ENCODE measurements at places on chromosomes 12 and 14.

DNA sequence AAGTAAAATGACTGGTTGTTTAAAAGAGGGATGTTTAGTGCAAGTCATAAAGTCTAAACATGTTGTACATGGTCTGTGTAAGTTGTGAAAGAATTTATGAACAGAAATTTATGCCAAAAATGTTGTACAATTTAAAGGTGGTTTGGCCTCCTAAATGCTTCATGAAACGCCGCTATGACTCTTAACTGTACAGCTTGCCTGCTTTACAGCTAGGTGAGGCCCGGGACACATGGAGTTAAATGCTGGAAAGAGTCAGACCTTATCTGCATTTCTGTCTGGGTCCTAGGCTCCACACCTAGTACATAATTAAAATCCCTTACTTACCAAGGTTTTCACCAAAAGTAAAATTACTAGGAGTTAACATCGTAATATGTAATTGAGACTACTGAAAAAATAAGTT is 28.4 kb upstream of the B4GALNT1 start:
- no peak for DNase-seq

GRCh38 chr14:76647697-76648298 is 113.5 kb upstream of the VASH1 start:
- no peak for DNase-seq

- DNase-seq: no peak
Measured at GRCh38 chr12:70096759-70097410, 146.3 kb upstream of the CNOT2 start.

DNA sequence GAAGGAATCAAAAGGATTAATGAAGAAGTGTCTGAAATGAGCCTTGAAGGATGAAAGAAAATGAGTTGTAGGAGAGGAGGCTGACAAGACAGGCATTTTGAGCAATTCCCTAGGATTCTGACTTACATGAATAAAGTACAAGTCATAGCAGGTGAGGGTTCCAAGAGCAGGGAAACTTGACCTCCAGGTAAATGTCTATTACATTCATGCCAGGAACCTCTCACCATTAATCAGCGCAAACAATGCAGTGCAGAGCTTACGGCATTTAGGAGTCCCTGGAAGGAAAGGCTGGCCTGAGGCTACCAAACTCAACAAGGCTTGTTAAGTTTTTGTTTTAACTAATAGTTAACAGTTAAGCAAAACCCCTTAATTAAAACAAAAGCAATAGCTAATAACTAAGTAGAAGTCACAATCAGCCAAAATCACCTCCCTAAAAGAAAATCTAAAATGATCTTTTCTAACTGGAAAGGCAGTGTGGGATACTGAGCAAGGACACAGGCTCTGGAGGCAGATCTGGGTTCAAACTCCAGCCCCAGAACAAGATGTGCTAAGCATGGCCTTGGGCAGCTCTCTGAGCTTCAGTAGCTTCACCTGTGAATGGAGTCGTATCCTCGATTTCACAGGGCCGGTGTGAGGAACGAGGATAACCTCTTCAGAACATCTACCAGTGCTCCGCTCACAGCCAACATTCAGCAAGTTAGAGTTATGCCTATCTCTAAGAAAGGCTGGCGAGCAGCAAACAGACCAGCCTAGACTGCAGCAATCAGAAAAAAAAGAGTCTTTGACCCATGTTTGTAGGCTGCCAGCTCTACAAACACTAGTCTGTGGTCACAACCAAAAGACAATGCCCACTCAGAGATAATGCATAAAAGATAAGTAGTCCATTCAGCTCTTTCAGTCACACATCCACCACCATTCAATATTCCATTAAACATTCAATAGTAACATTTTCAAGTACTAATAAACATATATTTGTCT is 16.9 kb downstream of the PPTC7 start:
- no peak for DNase-seq

DNA sequence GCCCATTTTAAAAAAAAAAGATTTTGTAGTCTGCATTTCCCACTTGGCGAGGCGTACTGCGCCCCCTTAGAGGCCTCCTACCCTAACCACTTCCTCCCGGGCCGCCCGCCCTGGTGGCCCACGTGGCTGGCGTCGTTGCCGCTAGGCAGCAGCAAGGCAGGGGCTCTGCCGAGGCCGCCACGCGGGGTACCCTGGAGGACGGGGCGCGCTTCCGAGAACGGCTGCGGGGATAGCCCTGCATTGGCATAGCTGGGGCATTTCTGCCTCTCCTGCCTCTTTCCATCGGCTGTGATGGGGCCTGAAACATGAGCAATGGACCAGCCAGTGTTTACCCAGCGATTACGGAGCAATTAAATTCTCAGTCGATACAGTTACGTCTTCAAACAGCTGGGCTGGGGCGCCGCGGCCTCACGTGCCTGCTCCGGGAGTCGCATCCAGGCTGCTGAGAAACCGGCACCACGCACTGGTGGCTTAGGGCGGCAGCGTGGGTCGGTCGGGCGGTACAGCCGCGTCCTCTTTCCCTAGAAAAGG is 38.0 kb downstream of the IQSEC3 start:
- DNase-seq: no peak

- DNase-seq: no peak
Measured at GRCh38 chr12:11812241-11812585, 162.7 kb downstream of the ETV6 start.

DNA sequence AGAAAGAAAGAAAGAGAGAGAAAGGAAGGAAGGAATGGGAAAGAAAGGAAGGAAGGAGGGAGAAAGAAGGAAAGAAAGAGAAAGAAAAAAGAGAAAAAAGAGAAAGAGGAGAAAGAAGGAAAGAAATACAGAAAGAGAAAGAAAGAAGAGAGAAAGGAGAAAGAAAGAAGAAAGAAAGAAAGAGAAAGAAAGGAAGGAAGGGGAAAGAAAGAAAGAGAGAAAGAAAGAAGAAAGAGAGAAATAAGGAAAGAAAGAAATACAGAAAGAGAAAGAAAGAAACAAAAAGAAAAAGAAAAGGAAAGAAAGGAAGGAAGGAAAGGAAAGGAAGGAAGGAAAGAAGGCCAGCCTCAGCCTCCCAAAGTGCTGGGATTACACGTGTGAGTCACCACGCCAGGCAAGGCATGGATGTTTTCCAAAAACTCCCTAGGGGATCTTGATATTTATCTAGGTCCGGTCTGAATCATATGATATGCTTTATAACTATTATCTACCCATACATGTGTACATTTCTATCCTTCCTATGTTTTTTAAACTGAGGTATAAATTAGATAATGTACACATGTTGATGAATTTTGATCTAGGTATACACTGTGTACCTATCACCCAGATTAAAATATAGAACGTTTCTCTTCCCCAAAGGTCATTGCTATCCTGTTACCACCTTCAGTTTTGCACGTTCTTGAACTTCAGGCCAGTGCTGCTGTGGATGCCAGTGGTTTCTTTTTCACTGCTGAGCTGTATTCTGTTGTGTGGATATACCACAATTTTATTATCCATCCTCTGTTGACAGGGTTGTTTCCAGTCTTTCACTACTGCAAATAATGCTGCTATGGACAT is 177.9 kb downstream of the RBM19 start:
- DNase-seq: no peak

- no peak for DNase-seq
Measured at GRCh38 chr12:27198036-27198435, 46.0 kb upstream of the STK38L start.

GRCh38 chr12:52423035-52423434 is 11.1 kb downstream of the KRT75 start:
- no peak for DNase-seq

- DNase-seq: no peak
Measured at GRCh38 chr12:74552201-74552600, 14.6 kb downstream of the ATXN7L3B start.

- DNase-seq: no peak
Measured at GRCh38 chr14:23544511-23545447, 6.8 kb downstream of the ZFHX2 start.

- no peak for DNase-seq
Measured at GRCh38 chr12:56160193-56160763, 2.1 kb downstream of the MYL6 start.

DNA sequence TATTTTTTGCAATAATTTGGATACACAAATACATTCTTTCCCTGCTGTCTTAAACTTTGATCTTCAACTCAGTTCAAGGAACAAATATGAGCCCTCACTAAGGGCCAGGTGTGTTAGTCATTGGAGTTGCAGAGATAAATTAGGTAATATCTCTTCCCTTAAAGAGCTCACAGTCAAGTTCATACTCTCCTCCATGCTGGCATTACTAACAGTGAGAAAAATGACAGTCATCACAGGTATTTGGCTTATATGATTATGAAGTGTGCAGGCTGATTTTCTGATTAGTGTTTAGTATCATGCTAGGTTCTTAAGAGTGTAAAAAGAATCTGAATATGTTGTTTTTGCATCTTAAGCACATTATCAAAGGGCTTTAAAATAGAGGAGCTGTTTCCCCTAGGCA is 594.7 kb downstream of the CCER1 start:
- DNase-seq: no peak

- DNase-seq: no peak
Measured at GRCh38 chr14:92292673-92293072, 30.3 kb upstream of the SLC24A4 start.

- no peak for DNase-seq
Measured at GRCh38 chr12:27652174-27652763, 44.0 kb upstream of the REP15 start.

DNA sequence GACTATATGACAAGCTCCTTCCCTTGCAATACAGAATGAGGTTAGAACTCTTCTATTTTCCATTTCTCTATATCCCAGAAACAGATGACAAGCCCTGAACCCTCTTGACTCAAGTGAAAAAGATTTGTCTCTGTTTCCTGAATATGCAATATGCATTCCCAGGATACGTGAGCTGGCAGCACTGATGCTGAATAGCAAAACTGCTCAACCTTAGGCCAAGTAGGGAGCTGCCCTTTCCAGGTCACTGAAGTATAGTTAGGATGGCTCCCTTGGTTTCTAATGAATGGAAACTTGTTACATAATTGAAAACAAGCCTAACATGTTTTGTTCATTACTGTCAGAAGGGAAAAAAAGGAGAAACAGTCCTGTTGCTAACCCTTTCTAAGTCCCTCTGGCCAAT is 47.9 kb upstream of the PLEKHG7 start:
- no peak for DNase-seq

GRCh38 chr12:92968176-92968813 is 39.2 kb upstream of the EEA1 start:
- no peak for DNase-seq
